ENCODE measurements at places on chromosomes 3 and 15. TPM values are rescaled to one million over a fixed set of nuclear protein-coding genes. Genes with fewer than 3 reads are reported as not detected.

Gene SLC30A4
- total RNA-seq: 8.5 TPM

DNA sequence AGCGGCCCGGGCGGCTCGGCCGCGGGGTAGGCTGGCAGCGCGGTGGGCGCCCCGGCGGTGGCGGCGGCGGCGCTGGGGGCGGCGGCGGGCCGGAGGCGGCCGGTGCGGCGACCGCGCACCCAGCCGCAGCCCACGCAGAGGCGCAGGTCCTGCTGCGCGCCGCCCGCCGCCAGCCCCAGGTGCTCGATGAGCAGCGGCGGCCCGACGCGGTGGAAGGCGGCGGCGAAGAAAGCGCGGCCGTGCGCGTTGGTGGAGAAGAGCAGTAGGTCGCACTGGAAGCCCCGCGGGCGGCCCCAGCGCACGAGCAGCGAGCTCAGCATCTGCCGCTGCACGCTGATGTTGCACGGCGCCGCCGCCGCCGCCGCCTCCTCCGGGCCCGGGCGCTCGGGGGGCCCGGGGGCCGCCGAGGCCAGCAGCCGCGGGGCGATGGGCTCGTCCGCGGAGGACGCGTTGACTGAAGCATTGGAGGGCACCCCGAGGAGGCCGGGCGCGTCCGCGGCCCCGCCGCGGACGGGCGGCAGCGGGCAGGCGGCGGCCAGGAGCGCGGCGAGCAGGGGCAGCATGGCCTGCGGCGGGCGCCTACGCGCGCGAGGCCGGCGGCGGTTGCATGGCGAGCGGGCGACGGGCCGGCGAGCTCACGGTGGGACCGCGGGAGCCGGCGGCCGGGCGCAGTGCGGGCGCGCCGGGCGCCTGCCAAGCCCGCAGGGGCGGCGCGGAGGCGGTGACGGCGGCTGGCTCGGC is 452 bp downstream of the TMEM158 start:
- no peaks in the 10 kb centered on the region for H3K36me3 ChIP-seq
- no peaks in the 10 kb centered on the region for H3K4me1 ChIP-seq

GRCh38 chr3:97821287-97821773 is 481 bp upstream of the CRYBG3 start:
- H3K4me1 ChIP-seq: no peaks in the 10 kb centered on the region
- peak overlapping the region; percentile 80 for H3K4me3 ChIP-seq
- peak overlapping the region; percentile 92 for H3K27ac ChIP-seq
- DNase-seq: no peak

DNA sequence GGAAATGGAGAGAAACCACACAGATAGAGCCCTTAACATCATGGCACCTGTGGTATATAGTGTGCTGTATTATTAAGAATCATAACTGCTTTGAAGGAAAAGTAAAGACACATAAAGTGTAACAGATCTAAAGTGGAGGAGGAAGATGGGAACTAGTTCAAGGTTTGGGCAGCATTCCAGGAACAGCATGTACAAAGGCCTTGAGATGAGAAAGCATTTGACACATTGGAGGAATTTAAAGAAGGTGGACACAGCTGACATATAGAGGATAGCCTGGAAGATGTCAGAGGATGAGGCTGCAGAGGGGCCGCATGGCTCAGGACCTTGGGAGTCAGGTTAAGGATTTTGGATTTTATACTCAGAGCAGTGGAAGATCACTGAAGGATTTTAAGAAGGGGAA is 39.0 kb downstream of the LRTM1 start:
- DNase-seq: no peak
- no peak overlapping the region for H3K27ac ChIP-seq
- H3K27me3 ChIP-seq: no peaks in the 10 kb centered on the region
- no peak overlapping the region for H3K4me3 ChIP-seq
- no peaks in the 10 kb centered on the region for H3K4me1 ChIP-seq

GRCh38 chr3:11755276-11755675 is 91.4 kb downstream of the TAMM41 start:
- H3K4me3 ChIP-seq: no peak overlapping the region
- H3K4me1 ChIP-seq: no peaks in the 10 kb centered on the region
- H3K27me3 ChIP-seq: no peaks in the 10 kb centered on the region

Gene RASGRP1
- total RNA-seq: not detected

- no peak overlapping the region for H3K4me3 ChIP-seq
- H3K4me1 ChIP-seq: peaks cover 21% of the 10 kb centered on the region
- no peaks in the 10 kb centered on the region for H3K27me3 ChIP-seq
Measured at GRCh38 chr3:194277786-194278130, 73.4 kb downstream of the CPN2 start.

Measured in uterus (tissue), 4 donors.